ENCODE measurements at places on chromosomes 3 and 15.

DNA sequence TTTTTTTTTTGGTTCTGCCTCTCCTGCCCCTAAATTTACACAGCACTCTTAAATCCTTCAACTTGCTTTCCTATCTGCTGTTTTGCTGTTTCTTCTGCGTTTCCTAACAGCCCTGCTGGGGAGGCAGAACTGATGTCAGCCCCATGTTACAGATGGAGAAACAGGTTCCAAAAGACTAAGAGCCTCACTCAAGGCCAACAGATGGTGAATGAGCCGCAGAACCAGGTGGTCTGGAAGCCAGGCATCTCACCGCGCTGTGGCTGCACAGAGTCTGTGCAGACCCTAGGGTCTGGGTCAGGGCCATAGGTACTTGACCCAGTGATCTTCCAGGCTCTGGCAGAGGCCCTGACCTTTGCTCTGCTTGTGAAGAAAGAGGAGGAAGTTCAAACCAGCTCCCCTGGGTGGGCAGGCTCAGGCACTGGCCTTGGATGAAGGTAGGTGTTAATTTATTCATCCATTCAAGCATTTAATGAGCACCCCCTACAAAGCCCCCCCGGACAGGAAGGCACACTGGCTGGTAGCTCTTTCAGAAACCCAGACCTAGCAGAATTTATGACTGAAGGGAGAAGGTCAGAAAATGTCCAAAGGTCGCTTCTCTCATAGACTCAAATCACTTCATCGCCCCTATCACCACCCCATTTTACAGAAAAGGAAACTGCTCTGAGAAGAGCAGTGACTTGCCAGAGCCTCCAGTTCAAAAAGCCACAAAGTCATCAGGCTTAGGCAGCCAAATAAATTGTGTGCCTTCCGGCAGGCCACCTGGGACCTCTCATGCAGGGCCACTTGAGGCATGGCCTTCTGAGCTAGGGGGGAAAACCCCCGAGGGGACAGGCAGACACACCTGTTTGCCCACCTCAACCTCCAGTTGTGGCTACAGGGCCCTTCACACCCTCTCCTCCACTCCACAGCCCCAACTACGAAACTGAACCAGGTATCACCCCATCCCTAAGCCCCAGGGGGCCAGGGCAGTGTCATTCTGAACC is 2.7 kb downstream of the CHDH start:
- DNase-seq, result no peak

GRCh38 chr3:11618904-11619303 is 24.8 kb downstream of the VGLL4 start:
- DNase-seq, result no peak

GRCh38 chr15:91908391-91908790 is 54.9 kb downstream of the SLCO3A1 start:
- no peak for DNase-seq

DNA sequence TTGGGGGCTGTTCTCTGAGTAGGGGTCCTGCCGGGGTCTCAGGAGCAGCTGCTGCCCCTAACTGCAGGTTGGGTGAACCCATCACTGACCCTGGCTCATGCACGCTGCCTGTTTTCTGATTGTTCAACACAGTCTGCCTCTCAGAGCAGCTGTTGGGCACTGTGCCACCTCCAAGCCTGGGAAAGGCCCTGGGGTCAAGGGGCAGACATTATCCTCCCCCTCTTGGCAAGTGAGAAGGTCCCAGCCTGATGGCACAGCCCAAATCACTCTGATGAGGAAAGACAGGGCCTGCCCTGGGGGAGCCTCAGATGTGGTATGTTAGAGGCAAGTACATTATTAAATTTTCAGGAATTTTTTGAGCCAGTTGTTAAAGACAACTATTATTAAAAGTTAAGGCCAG is 14.1 kb upstream of the GNAT1 start:
- no peak for DNase-seq

- DNase-seq, result no peak
These were observed 237.7 kb upstream of the EIF1B start for GRCh38 chr3:40071683-40072238.

GRCh38 chr15:75738014-75738646 is 25.5 kb upstream of the CSPG4 start:
- no peak for DNase-seq

DNA sequence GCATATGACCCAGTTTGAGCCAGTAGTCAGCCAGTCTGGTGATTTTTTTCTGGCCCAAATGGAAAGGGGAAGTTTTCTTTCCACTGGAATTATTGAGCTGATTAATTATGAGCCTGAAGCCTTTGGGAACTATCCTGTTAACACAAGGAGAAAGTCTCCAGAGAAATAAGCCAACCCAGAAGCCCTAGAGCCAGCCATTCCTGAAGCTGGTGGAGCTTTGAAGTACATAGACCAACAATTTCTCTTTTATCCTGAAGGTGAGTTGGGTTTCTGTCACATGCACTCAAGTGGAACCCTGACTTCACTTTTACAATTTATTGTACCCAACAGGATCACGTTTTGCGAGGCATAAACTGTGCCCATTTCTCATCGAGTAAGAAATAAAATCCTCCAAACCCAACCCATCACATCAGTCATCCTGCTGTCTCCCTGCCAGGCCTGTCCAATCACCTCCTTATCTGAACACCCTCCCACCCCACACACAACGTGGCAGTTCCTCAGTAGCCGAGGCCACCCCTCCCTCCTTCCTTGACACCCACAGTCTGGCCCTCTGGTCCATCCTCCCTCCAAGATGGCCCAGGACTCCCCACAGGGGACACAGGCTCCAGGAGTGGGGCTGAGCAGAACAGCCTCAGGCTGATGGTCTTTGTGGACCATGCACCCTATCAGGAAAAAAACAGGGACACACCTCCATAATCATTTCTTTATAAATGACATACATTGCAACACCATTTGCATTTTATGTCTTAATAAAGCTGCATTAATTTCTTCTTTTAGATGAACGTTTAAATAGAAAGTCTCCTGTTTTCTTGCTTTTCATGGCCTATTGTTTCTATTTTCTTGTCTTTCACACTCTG is 55.7 kb upstream of the GATA2 start:
- no peak for DNase-seq

GRCh38 chr15:29138260-29138659 is 131.4 kb downstream of the NSMCE3 start:
- no peak for DNase-seq

GRCh38 chr3:177470197-177470941 is 273.1 kb upstream of the TBL1XR1 start:
- DNase-seq, result no peak

DNA sequence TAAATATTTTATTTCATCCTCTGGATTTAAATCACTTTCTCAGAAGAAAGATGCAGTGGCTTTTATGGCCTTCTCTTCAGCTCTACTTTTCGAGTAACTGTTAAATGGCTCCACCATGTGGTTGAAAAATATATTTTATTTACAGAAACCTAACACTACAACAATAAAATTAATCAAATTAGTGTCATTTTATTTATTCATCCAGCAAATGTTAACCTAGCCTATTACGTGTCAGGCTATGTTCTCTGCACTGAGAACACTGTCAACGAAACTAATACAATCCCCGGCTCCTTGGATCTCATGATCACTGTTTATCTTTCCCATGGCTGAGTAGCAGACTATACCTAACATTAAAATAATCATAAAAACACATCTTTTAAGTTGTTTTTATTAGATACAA is 148.0 kb upstream of the OSTN start:
- no peak for DNase-seq

DNA sequence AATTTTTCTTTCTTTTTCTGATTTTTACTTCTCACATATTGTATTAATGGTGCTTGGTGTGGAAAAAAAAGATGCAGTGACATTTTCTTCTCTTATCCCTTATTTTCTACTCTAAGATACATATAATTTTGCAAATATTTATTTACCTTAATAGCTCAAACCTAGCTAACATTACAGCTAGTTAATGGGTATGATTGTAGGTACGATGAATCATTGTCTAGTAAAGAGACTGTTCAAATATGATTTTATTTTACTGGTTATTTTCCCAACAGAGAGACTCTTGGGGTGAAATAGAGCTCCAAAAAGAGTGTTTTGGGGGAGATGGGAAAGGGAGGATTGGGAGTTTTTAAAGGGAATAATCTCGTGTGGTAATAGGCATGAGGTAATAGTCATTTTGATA is 206.0 kb downstream of the RBMS3 start:
- no peak for DNase-seq

DNA sequence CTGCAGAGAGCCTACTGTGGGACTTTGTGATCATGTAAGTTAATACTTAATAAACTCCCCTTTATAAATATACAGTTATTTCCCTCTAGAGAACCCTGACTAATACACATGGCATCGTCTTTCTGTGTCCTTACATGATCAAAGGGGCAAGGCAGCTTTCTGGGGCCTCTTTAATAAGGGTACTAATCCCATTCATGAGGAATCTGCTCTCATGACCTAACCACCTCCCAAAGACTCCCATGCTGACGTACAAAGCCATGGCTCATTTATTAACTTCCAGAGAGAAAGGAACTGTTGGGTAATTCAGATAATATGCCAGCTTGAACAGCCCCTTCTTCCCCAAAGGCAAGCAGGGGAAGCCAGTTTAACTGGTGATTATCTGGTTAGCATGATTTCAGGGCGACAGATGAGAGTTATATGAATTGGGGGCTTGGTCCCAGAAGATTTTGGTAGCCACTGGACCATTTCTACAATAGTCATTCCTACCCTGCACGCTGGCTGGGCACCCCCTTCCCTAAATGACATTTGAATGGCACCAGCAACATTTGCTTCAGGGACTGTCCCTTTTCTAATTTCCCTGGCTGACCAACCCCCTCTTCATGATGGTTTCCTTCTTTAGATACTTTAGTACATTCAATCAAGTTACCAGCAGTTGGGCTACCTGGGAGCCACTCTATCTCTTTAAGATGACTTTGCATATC is 83.6 kb upstream of the C3orf80 start:
- no peak for DNase-seq
